ENCODE measurements at places on chromosomes 16 and 17. TPM values are rescaled to one million over a fixed set of nuclear protein-coding genes. Genes with fewer than 3 reads are reported as not detected.

Gene RAB37
- total RNA-seq = 4.3 TPM

Gene KRTAP3-2
- total RNA-seq = not detected

GRCh38 chr16:83458612-83459011 lies 349.2 kb upstream of the HSBP1 start:
- DNase-seq = no peak

GRCh38 chr17:49151996-49152395 lies 19.4 kb downstream of the B4GALNT2 start:
- no peak for DNase-seq

DNA sequence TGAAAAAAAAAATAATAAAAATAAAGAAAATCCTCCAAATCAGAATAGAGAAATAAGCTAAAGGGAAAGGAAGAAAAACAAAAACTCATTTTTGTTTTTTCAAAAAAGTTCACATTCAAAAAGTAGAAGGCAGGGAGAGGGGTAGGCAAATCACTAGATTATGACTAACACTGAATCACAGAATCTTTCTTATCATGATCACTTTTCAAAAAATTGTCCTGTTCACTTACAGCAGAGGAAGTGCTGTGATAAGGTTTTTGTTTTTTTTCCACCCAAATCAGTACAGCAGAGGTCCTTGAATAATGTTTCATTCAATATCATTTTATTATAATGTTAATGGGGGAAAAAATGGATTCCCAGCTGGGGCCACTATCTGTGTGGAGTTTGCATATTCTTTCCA lies 106.4 kb downstream of the CA4 start:
- DNase-seq = no peak

DNA sequence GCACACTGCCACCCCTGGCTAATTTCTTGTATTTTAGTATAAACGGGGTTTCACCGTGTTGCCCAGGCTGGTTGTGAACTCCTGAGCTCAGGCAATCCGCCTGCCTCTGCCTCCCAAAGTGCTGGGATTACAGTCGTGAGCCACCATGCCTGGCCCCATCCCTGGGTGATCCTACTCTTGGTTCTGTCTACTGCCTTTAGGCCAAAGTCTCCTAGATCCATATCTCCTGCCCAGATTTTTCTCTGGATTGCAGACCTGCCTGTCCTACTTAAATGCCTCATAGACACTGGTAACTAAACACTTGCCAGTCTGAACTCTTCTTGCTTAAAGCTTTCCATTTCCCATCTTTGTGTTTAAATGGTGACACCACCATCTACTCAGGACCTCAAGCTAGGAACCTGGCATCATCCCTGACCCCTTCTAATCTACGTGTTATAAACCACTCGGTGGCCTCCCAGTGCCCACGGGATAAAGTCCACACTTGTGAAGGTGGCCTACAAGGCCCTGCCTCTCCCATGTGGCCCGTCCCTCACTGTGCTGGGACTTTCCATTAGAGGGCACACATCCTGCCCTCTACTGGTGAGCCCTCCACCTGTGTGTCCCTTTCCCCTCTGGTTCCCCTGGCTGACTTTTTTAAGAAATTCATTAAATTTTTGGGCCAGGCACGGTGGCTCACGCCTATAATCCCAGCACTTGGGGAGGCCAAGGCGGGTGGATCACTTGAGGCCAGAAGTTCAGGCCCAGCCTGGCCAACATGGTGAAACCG lies 51.1 kb downstream of the USP43 start:
- DNase-seq = no peak

- no peak for DNase-seq
Observed at GRCh38 chr17:33267271-33267790, 25.8 kb downstream of the ASIC2 start.

GRCh38 chr16:68564382-68564985 lies 25.4 kb downstream of the ZFP90 start:
- peak; percentile 5 for DNase-seq

GRCh38 chr17:69898601-69899000 lies 176.4 kb upstream of the KCNJ16 start:
- DNase-seq = no peak

DNA sequence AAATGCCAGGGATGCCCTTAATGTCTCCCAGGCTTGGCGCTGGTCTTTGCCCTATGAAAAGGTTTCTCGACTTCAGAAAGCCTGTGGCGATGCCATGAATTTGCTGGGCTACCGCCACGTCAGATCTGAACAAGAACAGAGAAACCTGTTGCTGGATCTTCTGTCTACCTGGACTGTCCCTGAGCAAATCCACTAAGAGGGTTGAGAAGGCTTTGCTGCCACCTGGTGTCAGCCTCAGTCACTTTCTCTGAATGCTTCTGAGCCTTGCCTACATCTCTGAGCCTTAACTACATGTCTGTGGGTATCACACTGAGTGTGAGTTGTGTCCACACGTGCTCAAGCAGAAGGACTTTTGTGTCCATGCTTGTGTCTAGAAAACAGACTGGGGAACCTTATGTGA lies 11.4 kb downstream of the CHST4 start:
- DNase-seq = peak; percentile 67
